Activated B cell treated with CpG ODN at 0.5 μM for 24 hours (primary cell): ENCODE measurements at places on chromosomes 12 and 14. TPM values are rescaled to one million over a fixed set of nuclear protein-coding genes. Genes with fewer than 3 reads are reported as not detected.

Gene TSHR
- total RNA-seq, result 0.17 TPM in 1 of 2 replicates, not detected in the other

Gene MYF5
- not detected in 2 replicates for total RNA-seq

Gene APOF
- not detected in 2 replicates for total RNA-seq

Gene KLRD1
- total RNA-seq, result 0.24 and 0.27 TPM in 2 replicates

Gene PIANP
- 0.24 and 0.40 TPM in 2 replicates for total RNA-seq

DNA sequence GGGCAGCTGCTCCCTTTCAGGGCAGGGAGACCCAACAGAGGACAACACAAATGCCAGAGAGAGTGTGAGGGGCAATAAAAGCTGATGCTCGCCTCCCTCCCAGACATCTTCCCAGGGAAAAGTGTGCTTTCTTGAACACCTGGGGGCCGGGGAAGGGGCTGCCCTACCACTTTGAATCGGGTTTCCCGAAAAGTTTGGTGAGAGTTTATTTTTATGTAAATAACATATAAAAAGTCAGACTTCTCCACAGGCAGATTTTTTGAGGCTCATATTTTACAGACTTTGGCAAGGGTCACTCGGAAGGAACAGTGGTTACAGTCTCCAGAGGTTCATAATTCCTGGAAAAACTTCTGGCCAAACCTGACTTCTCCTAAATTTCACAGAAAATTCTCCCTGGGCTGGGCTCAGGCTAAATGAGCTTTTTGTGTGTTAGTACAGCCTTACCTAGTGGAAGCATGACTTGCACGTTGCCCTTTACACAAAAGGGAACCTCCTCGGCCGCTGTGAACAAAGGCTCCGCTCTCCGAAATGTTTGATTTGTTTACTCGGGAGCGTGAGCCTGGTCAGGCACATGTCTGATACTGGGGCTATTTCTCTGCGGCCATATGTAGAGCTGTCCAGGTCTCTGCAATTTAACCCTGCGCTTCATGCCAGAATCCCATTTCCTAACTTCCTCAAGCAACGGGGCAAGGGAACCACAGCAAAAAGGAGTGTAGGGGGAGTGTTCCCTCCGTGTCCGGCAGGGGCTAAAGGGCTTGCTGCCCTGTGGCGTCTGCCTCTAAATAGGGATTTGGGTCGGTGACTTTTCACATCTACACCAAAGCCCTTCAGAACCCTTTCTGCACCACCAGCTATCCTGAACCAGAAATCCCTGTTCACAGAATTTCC, 3.4 kb downstream of the RTL1 start:
- peaks cover 40% of the 10 kb centered on the region for H3K27me3 ChIP-seq
- no peaks in the 10 kb centered on the region for H3K36me3 ChIP-seq
- H3K4me3 ChIP-seq, result no peak overlapping the region
- no peaks in the 10 kb centered on the region for H3K4me1 ChIP-seq

GRCh38 chr14:75025082-75025481, 22.4 kb downstream of the EIF2B2 start:
- H3K4me3 ChIP-seq, result no peak overlapping the region
- no peak for DNase-seq
- no peaks in the 10 kb centered on the region for H3K27me3 ChIP-seq
- no peak overlapping the region for H3K27ac ChIP-seq
- H3K4me1 ChIP-seq, result no peaks in the 10 kb centered on the region
- H3K36me3 ChIP-seq, result peaks cover 42% of the 10 kb centered on the region

- H3K4me1 ChIP-seq, result no peaks in the 10 kb centered on the region
- H3K4me3 ChIP-seq, result no peak overlapping the region
- no peaks in the 10 kb centered on the region for H3K36me3 ChIP-seq
- H3K27ac ChIP-seq, result no peak overlapping the region
- peaks cover 10% of the 10 kb centered on the region for H3K27me3 ChIP-seq
These were observed 31.7 kb downstream of the SMOC1 start for GRCh38 chr14:69910871-69911270.

DNA sequence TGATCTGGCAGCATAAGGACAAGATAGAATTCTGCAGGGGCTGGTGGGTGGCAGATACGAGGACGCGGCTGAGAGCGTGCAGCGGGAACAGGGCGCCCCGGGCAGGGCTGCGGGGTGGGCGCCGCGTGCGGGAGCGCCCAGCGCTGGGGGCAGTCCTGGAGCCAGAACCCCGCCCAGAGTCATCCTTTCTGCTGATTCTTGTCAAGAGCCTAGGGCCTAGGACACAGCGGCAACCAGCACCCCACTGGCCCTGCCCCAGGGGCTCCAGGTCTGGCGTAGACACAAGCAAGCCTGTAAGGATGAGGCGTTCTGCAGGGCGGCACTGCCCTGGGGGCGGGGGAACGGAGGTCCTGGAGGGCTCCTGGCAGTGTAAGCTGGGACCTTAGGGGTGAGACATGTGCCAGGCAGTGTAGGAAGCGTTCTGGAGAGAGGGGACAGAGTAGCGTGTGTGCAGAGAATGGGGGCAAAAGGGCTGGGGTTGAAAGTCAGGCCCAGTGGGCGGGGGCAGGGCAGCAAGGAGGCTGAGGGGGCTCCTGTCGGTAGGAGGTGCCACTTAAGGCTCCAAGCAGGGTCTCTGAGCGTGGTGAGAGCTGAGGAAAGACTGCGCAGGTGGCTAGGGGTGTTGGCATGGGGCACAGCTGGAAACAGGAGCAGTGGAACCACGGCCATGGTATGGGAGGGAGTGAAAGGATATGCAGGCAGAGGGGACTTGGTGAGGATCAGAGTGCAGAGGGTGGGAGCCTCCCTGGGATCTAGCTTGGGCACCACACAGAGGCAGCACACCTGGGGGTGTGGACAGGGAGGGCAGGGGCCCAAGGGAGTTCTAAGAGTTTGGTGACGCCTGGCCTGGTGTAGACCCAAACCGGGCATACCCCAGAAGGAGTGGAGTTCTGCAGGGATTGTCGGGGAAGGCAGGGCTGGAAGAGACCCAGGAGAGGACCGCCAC, 845 bp upstream of the AHNAK2 start:
- no peaks in the 10 kb centered on the region for H3K36me3 ChIP-seq
- peak overlapping the region; percentile 1 for H3K4me3 ChIP-seq
- peaks cover 21% of the 10 kb centered on the region for H3K27me3 ChIP-seq

- no peak for DNase-seq
- H3K27ac ChIP-seq, result no peak overlapping the region
- H3K36me3 ChIP-seq, result peaks cover 40% of the 10 kb centered on the region
- no peaks in the 10 kb centered on the region for H3K27me3 ChIP-seq
- no peak overlapping the region for H3K4me3 ChIP-seq
These were observed 108.6 kb downstream of the KTN1 start for GRCh38 chr14:55688566-55688965.

- H3K27ac ChIP-seq, result no peak overlapping the region
- no peaks in the 10 kb centered on the region for H3K4me1 ChIP-seq
- no peak overlapping the region for H3K4me3 ChIP-seq
- no peak for DNase-seq
These were observed 291.3 kb downstream of the NPAS3 start for GRCh38 chr14:33230021-33230420.

GRCh38 chr12:13164921-13165616, 31.5 kb upstream of the EMP1 start:
- H3K27me3 ChIP-seq, result peaks cover 6% of the 10 kb centered on the region
- peaks cover 17% of the 10 kb centered on the region for H3K4me1 ChIP-seq
- H3K27ac ChIP-seq, result peak overlapping the region; percentile 22
- H3K4me3 ChIP-seq, result no peak overlapping the region
- no peak for DNase-seq

GRCh38 chr14:66442953-66443571, 43.1 kb upstream of the CCDC196 start:
- no peak overlapping the region for H3K27ac ChIP-seq
- no peak overlapping the region for H3K4me3 ChIP-seq
- no peaks in the 10 kb centered on the region for H3K4me1 ChIP-seq
- H3K36me3 ChIP-seq, result peaks cover 2% of the 10 kb centered on the region
- H3K27me3 ChIP-seq, result no peaks in the 10 kb centered on the region
- DNase-seq, result no peak

- no peak overlapping the region for H3K27ac ChIP-seq
- no peak overlapping the region for H3K4me3 ChIP-seq
- H3K27me3 ChIP-seq, result no peaks in the 10 kb centered on the region
- H3K4me1 ChIP-seq, result no peaks in the 10 kb centered on the region
- DNase-seq, result no peak
These were observed 142.7 kb downstream of the FOXA1 start for GRCh38 chr14:37452323-37452722.

DNA sequence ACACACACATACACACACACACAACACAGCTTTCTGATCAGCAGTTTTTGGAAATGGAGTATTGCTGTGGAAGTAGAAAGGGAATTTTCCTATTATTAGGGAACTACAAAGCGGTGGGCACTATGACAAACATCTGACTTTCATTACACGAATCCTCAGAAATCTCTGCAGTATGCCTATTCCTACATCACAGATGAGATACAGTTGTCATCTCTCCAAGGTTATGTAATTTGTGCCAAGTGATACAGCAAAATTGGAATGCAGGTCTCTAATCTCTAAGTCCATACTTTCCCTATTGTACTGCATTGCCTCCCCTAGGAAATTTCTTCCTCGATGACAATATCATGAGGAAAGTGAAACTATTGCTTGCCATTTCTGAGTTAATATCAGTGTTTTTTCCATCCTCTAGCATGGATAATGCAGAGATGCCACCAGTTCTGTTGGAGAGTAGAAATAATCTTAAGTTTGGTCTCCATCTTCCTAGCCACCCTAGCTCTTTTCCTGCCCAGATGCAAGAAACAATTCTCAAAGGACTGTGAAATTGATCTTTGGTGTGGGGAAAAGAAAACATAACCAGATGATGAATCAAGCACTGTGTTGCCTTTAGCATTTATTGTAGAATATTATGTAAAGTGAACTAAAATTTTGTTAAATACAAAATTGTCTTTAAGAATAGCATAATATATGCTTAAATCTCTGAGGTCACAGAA, 94.7 kb downstream of the ERGIC2 start:
- no peak overlapping the region for H3K4me3 ChIP-seq
- no peak overlapping the region for H3K27ac ChIP-seq
- no peak for DNase-seq

GRCh38 chr14:55450124-55450523, 9.7 kb upstream of the TBPL2 start:
- H3K36me3 ChIP-seq, result no peaks in the 10 kb centered on the region
- no peaks in the 10 kb centered on the region for H3K4me1 ChIP-seq
- H3K27ac ChIP-seq, result no peak overlapping the region
- DNase-seq, result no peak
- peaks cover 10% of the 10 kb centered on the region for H3K27me3 ChIP-seq

DNA sequence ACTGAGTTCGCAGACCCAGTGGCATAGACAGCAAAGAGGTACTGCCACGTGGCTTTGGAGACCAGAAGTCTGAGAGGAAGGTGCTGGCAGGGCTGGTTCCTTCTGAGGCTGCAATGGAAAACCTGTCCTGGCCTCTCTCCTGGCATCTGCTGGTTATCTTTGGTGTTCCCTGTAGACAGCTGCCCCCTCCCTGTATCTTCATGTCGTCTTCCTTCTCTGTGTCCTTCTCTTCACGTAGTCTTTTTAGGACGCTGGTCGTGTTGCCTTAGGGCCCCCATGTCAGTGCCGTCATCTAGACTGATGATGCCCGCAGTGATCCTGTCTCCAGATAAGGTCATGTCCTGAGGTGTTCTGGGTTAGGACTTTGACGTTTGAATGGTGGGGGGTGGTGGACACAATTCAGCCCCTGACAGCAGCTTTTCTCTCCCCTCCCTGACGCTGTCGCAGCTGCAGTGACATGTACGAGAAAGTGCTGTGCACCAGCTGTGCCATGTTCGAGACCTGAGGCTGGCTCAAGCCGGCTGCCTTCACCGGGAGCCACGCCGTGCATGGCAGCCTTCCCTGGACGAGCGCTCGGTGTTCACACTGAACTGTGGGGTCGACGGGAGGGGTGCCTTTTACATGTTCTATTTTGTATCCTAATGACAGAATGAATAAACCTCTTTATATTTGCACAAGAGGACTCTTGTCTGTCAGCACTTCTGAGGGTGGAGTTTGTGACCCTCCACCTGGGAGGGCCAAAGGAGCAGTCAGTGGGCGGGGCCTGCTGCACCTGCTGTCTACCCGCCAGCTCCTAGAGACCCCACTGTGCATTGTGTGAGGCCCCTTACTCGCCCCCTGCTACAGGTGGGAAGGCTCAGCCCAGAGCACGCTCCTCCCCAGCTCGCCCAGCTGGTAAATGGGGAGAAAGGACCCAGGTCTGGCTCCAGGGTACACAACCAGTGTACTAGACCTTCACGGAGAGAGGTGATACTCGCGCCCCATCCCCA, 6.3 kb downstream of the SIVA1 start:
- H3K27ac ChIP-seq, result no peak overlapping the region
- DNase-seq, result no peak
- H3K27me3 ChIP-seq, result no peaks in the 10 kb centered on the region
- peaks cover 72% of the 10 kb centered on the region for H3K36me3 ChIP-seq
- no peak overlapping the region for H3K4me3 ChIP-seq
- peaks cover 14% of the 10 kb centered on the region for H3K4me1 ChIP-seq
